GM18507 (cell line): ENCODE measurements at places on chromosomes 1 and 21.

- DNase-seq, result no peak
Measured at GRCh38 chr1:51906306-51907078, 28.0 kb upstream of the NRDC start.

DNA sequence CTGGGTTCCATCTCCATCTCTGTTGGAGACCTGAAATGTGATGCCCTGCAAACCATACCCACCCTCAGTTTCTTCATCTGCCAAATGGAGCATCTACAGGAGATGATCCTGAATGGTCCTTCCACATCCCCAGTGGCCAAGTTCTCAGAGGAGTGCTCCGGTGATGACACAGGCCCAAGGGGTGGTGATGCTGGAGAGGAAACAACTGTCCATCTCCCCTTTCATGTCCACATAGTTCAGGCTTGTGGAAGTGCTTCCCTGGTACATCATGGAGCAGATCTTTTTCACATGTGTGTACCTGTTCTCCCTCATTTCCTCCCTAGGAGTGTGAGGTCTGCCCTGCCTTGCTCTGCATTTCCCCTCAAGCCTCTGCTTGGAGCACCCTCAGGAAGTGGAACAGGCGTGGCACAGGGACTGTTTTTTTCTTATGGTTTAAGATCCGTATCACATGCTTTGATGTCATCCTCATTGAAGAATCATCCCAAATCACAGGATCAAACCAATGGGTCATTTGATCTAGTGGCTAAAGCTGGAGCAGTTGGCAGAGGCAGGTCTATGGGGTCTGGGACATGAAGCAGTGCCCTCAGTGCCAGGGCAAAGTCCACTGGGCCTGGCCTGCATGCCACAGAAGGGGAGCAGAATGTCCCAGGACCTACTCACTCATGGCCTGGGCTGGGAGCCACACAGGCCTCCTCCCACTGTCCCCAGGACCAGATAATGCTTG, 8.2 kb upstream of the TRIM63 start:
- DNase-seq, result no peak

- DNase-seq, result no peak
Measured at GRCh38 chr1:19596065-19596713, 47.9 kb upstream of the NBL1 start.

- no peak for DNase-seq
Measured at GRCh38 chr1:77857552-77857951, 30.9 kb upstream of the NEXN start.

GRCh38 chr1:19477284-19478249, 7.8 kb downstream of the CAPZB start:
- no peak for DNase-seq
